ENCODE measurements at places on chromosomes 3 and 15. TPM values are rescaled to one million over a fixed set of nuclear protein-coding genes. Genes with fewer than 3 reads are reported as not detected.

GRCh38 chr3:190089711-190090110 lies 31.0 kb downstream of the P3H2 start:
- no peak overlapping the region for H3K27ac ChIP-seq
- DNase-seq, result no peak
- H3K36me3 ChIP-seq, result peaks cover 3% of the 10 kb centered on the region
- H3K27me3 ChIP-seq, result no peaks in the 10 kb centered on the region
- peaks cover 19% of the 10 kb centered on the region for H3K4me1 ChIP-seq

DNA sequence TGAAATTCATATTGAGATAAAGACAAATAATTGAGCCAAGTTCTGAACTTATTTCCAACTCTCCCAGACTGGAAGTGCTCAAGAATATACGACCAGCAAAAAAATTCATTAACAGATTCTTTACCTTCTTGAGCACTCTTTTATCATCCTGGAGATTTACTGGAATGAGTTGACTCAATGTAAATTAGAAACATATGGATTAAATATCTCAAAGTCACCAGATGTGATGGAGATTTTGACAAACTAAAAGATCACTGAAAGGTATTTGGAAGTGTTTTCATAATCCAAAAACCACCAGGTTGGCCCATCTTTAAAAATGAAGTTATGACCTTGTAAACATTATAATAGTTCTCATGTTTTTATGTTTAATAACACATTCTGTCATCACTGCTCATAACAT lies 433.2 kb upstream of the RASGRP1 start:
- peaks cover 4% of the 10 kb centered on the region for H3K4me1 ChIP-seq
- H3K27ac ChIP-seq, result no peak overlapping the region
- no peak for DNase-seq
- no peaks in the 10 kb centered on the region for H3K36me3 ChIP-seq

- H3K27me3 ChIP-seq, result no peaks in the 10 kb centered on the region
- no peak overlapping the region for H3K4me3 ChIP-seq
- H3K4me1 ChIP-seq, result no peaks in the 10 kb centered on the region
- no peaks in the 10 kb centered on the region for H3K36me3 ChIP-seq
Observed at GRCh38 chr3:191627064-191627463, 166.1 kb downstream of the PYDC2 start.

GRCh38 chr3:11529281-11529680 lies 114.4 kb downstream of the VGLL4 start:
- H3K27ac ChIP-seq, result no peak overlapping the region
- no peaks in the 10 kb centered on the region for H3K27me3 ChIP-seq
- DNase-seq, result no peak
- H3K4me3 ChIP-seq, result no peak overlapping the region
- H3K36me3 ChIP-seq, result peaks cover 4% of the 10 kb centered on the region

GRCh38 chr15:85116925-85117646 lies 135.4 kb downstream of the PDE8A start:
- no peak for DNase-seq
- H3K4me3 ChIP-seq, result no peak overlapping the region
- peaks cover 4% of the 10 kb centered on the region for H3K4me1 ChIP-seq
- no peak overlapping the region for H3K27ac ChIP-seq
- H3K27me3 ChIP-seq, result no peaks in the 10 kb centered on the region

DNA sequence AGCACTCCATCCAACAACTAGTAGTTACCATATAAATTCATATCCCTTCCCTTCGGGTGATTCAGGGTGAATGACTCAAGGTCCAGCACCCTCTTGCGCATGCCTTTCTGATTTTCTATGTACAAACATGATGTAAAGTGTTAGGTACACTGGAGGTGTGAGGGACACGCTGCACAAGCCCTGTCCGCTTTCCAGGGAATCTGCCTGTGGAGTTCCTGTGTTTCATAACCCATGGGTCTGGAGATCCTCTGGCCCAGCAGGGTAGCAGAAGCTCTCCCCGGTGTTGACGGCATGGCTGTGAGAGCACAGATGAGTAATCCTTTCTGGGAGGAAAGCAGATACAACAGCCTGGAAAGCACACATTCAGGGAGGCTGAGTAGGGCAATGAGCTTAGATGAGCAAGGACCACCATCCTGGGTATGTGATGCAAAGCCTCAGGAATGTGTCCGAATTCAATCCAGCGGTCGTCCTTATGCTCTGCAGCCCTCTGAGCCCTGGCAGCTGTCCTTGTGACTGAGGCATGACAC lies 142.9 kb upstream of the TP63 start:
- no peaks in the 10 kb centered on the region for H3K36me3 ChIP-seq
- H3K4me1 ChIP-seq, result no peaks in the 10 kb centered on the region
- H3K27me3 ChIP-seq, result peaks cover 7% of the 10 kb centered on the region

PAQR9 gene
- 0.58 TPM for total RNA-seq

UTS2B gene
- 0.58 TPM for total RNA-seq
